NCI-H2081 treated with DMSO at 0.1 percent for 48 hours (cell line): ENCODE measurements at places on chromosomes 1 and 21.

DNA sequence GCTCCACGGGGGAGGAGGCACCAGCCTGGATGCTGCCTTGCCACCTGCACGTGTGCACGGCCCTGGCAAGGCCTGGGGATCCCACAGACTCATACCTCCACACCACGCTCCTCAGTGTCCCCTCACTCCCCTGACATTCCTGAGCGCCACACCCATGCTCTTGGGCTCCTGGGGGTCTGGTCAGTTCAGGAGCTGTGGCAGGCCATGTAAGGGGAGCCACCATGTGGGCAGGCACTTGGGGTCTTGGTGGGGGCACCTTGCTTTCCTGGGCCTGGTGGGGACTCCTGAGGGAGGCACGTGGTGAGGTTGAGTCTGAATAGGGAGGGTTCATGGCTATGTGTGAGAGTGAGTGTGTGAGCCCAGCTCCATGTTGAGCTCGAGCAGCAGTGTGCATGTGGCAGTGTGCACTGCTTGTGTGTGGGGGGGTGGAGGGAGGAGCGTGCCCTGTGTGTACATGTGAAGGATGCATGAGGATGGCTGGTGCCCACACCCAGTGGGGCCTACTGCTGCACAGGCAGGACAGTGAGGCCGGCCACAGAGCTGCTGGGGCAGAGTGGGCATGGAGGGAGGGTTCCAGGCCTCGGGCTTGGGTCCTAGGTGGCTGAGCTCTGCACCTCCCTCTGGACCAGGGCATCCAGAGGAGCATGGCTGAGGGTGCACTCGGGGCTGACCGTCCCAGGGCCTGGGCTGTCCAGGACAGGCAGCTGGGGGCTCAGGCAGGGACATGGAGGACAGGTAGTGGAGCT lies 1.6 kb downstream of the GJC2 start:
- DNase-seq: no peak

DNA sequence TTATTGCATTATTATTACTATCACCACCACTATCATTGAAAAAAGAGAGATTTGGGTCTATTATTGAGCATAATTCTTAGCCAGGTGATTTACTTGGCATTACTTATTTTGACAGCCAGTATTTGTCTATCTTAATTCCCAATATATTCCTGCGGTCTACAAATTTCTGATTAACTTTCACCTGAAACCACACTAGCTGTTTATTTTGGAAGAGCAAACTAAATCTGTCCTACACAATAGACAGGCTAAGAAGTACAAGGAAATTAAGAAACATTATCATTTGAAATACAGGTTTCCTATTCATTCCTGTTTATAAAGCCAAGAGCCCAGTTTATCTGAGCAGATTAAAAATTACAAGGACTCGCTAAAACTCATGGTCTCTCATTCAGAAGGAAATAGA lies 6.9 kb upstream of the LYST start:
- DNase-seq: no peak

DNA sequence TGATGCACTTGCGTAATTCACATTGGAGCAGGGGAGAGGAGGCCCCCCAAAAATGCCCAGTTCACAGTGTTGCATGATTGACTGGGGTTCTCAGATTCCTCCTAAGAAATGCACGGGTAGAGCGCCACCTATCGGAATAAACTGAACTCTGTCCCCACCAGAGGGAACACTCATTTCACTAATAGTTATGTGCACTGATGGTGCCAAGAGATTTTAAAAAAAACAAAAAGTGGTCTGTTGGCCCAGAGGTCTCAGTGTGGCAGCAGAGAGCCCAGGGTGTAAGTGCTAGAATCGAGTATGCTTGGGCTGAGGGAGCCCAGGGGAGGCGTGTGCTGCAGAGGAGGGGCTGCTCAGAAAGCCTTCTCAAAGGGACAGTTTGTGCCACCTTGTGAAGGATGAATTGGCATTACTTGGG lies 6.9 kb downstream of the PINK1 start:
- DNase-seq: no peak

DNA sequence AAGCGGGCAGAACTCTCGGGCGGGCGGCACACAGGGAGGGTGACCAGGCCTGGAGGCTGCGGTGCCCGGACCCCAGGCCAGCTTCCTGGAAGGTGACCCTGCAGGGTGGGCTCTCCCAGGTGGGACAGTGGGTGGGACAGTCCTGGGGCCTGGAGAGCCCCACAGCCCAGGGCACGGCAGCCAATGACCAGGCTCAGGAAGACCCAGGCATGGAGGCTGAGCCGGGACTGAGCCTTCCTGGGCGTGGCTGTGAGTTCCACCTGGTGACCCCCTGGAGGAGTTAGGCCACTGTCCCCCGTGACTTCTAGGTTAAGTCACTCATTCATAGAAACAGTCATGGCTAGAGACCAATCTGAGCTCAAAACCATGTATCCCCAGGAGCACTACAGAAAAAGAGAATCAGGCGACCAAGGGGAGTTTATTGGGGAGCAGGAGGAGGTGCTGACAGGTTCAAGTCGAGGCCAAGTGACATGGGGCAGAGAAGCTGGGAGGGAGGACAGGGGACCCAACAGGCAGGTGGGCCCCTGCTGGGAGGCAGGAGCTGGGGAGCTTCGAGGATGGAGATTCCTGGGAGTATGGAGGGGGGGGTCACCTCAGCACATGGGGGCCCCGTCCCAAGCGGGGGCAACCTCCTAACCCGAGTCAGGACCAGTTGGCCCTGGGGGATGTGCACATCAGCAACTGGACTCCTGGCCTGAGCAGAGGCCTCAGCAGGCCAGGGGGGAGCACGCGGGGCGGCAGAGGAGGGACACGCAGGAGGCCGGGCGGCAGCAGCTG lies 1.2 kb downstream of the KRTAP10-5 start:
- DNase-seq: no peak

- DNase-seq: no peak
Measured at GRCh38 chr1:59354709-59355337, 57.9 kb downstream of the FGGY start.

DNA sequence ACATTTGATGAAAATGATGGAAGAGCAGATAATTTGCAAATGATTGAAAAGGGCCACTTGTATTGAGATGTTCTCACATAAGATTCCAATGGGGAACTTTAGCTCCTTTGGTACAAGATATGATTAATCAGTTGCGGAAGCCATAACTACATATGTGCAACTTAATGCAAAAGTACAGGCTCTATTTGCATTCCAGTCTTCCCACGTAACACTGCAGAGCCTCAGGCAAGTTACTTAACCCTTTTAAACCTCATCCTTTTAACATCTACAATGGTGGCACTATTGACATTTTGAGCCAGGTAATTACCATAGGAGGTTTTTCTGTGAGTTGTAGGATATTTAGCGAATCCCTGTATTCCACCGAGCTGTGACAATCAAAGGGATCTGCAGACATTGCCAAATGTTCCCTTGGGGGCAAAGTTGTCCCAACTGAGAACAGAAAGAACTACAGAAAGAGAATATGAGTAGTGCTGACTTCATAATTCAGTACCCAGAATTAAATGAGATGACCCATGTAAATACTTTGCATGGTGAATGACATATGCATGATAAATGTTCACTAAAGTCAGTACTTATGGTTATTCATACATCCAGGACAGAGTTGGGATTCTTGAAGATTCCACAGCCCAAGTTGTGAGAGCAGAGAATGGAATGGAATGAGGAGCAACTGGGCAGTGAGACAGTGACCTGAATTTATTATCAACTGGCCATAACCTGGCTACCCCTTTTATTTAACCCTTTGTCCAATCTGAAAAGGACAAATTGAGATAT lies 62.6 kb downstream of the SPAG17 start:
- no peak for DNase-seq

DNA sequence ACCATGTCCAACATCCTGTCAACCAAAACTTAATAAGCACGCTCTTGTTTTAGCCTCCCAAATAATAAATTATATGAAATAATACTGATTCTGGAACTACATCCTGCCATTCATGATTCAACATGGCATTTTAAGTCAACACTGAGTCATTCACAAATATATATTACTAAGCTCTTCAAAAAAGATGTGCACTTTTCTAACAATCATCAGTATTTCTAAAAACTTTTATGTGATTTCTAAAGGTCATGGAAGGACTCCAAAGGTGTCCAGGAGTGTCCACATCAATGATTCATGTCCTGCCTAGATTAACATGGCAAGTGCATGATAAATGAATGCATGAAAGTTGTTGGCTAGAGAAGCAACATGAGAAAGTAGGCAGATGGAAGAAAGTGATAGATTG lies 51.6 kb downstream of the NEGR1 start:
- DNase-seq: no peak

- no peak for DNase-seq
Measured at GRCh38 chr1:177190308-177190970, 19.7 kb downstream of the BRINP2 start.

- no peak for DNase-seq
Measured at GRCh38 chr1:33311706-33312412, 9.0 kb downstream of the A3GALT2 start.

DNA sequence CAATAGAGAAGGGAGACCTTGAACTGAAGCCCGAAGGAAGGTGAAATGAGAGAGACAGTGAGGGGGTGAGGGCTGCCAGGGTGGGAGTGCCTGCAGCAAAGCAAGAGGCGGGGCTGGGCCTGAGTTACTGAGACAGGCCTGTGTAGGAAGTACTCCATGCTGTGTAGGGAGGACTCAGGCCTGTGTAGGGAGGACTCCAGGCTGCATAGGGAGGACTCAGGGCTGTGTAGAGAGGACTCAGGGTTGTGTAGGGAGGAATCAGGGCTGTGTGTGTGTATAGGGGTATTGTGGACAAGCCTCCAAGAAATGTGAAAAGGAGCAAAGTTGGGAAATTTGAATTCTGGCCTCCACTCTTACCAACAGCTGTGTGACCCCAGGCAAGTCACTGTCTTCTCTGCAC lies 133.8 kb upstream of the CACNA1E start:
- DNase-seq: no peak

GRCh38 chr1:65795311-65795710 lies 2.6 kb downstream of the PDE4B start:
- DNase-seq: no peak

GRCh38 chr1:207181847-207182246 lies 77.8 kb downstream of the C4BPA start:
- no peak for DNase-seq

- DNase-seq: no peak
Measured at GRCh38 chr1:167904652-167905130, 9.2 kb downstream of the ADCY10 start.
